ENCODE measurements at places on chromosomes 7 and 10.

DNA sequence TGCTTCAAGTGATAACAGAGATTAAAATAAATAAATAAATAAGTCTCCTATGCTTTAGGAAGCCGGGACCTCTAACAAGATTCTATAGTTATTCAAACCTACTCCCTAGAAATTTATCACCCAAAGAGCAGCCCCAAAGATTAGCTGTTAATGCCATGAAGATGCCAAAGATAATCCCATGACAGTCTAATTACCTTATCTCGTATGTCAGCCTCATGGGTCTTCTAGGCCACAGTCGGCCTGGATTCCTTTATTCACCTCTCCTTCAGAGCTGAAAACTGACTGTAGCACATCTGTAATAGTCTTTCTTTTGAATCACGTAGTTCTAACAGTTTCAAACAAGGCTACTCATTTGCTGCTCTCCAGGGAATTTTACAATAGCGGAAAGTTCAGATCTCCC lies 24.2 kb downstream of the COL1A2 start:
- DNase-seq: no peak

DNA sequence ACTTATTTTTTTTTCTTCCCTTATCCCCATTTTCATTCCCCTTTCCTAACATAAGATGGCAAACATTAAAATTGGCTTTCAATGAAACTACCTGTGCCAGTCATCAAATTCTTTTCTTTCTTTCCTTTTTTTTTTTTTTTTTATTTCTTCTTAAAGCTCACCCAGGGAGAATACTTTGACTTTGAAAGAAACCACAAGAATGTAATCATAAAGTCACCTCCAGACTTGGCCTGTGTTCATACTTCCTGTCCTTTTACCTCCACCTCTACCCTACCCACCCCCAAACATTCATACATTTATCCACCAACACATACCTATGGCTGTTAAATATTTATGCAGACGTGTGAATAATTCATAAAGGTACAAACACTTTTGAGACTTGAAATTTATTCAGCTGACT lies 254.6 kb downstream of the SLC25A13 start:
- no peak for DNase-seq

GRCh38 chr10:126090911-126091728 lies 194.8 kb downstream of the FANK1 start:
- DNase-seq: no peak

- DNase-seq: no peak
Measured at GRCh38 chr7:96169439-96169838, 152.5 kb downstream of the SLC25A13 start.

- DNase-seq: no peak
Measured at GRCh38 chr10:49688261-49688846, 8.9 kb downstream of the C10orf53 start.

DNA sequence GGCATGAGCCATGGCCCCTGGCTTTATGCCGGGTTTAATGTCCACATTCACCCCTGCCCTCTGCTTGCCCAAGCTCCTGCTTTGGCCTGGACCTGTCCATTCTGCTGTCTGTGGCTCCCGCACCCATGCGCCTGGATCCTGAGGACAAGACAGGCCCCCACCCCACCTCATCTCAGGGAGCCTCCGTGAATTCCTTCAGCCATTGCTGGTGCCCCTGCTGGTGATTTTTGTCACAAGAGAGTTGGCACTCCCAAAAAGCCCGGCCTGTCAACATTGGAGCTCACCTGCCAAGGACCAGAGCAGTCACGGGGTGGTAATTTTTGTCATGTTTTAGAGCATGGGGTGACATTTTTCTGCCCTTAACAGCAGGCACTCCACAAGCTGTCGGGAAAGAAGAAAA lies 127.5 kb upstream of the PLXNA4 start:
- DNase-seq: no peak

All from NCI-H526 treated with DMSO at 0.1 percent for 48 hours (cell line).